ENCODE measurements at places on chromosomes 5 and 9.

- DNase-seq: peak; percentile 41
Observed at GRCh38 chr9:127569886-127570401, 42.1 kb upstream of the STXBP1 start.

- no peak for DNase-seq
Observed at GRCh38 chr9:123495731-123496130, 139.7 kb downstream of the CRB2 start.

DNA sequence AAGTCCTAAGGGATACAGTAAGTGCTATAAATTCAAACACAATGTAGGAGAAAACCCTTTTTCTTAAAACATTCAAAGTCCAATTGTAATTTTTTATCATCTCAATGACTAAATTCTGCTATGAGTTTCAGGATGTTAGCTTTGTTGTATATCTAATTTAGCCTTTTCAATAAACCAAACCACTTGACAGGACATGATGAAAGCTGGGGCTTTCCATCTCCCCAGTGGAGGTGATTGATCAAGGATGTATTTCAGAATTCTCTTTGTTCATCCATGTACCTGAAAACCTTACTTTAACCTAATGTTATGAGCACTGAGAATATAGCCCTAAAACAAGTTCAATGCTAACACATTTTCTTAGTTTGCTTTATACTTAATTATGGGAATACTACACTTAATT, 639.0 kb upstream of the ITGA1 start:
- no peak for DNase-seq

- DNase-seq: no peak
Observed at GRCh38 chr5:159873680-159874079, 42.6 kb upstream of the ADRA1B start.

- DNase-seq: no peak
Observed at GRCh38 chr5:159489779-159490178, 159.5 kb upstream of the IL12B start.

DNA sequence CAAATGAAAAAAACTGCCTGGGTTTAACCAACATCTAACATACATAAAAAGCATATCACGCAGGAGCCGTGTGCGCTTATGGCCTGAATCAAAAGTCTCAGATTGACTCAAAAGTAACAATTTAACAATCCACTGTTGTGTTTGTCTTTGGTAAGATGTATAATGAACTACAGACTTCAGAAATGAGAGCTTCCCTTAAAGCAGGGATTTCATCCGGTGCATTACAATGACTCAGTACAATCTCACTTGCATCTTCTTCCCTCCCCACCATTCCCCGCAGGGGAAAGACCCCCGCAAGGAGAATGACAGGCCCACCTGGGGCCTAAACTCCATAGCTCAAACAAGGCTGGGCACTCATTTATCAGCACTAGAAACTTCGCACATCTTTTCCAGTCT, 1.4 kb downstream of the ZFR start:
- peak; percentile 40 for DNase-seq

DNA sequence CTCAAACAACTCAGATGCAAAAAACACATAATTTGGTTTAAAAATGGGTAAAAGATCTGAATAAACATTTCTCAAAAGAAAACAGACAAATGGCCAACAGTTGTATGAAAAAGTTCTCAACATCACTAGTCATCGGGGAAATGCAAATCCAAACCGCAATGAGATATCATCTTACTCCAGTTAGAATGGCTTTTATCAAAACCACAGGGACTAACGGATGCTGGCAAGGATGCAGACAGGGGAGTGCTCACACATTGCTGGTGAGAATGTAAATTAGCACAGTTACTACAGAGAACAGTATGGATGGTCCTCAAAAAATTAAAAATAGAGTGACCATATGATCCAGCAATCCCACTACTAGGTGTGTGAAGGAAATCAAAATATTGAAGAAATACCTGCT, 589.1 kb upstream of the ADAMTS16 start:
- DNase-seq: no peak

DNA sequence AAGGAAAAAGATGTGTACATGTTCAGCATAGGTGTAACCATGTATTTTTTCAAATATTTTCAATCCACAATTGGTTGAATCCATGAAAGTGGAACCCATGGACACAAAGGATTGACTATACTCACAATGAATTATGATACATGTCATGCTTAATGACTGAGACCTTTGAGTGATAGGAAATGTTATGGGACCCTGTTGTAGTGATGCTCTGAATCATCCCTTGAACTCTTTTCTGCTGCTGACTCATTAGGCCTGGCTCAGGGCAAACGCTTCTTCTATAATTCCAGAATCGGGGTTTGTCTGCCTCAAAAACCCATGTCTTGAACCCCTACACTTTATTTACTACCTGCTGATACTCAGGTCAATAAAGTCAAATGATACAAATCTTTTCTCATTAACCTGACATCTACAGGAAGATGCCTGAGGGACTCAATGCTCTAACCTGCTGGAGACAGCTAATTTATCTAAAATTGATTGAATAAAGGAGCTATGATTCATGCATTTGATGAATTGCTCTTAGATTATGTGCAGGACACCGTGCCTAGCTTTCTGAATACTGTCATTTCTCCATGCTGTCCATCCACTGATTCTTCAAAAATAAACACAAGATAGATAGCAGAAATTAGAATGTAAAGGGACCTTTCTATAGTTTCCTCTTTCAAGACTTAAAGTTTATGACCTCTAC, 260.1 kb downstream of the PRELID2 start:
- DNase-seq: no peak

GRCh38 chr5:58326022-58326421, 133.9 kb downstream of the PLK2 start:
- no peak for DNase-seq

- DNase-seq: no peak
Observed at GRCh38 chr5:5246736-5247135, 106.6 kb downstream of the ADAMTS16 start.

- no peak for DNase-seq
Observed at GRCh38 chr9:133513214-133514100, 11.3 kb downstream of the MYMK start.

- no peak for DNase-seq
Observed at GRCh38 chr5:36422952-36423351, 121.2 kb upstream of the RANBP3L start.

DNA sequence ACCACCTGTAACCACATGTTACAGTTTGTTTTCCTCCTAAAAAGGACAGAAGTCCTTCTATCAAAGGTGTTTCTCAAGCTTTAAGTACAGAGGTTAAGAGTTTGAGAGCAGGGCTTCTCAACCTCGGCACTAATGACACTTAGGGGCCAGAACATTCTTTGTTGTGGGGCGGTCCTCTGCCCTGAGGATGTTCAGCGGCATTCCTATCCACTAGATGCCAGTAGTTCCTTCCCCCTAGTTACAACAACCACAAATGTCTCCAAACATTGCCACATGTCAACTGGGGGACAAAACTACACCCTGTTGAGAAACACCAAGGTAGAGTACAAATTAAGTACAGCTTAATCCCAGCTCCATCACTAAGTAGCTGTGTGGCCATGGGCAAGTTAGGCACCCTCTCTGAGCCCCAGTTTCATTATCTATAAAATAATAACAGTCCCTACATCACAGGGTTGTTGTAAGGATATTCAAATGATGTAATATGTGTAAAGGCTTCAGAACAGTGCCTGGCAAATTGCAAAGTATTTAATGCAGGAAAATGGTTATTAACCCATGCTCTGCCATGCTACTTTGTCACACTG, 44.6 kb downstream of the PIP5K1B start:
- DNase-seq: no peak

DNA sequence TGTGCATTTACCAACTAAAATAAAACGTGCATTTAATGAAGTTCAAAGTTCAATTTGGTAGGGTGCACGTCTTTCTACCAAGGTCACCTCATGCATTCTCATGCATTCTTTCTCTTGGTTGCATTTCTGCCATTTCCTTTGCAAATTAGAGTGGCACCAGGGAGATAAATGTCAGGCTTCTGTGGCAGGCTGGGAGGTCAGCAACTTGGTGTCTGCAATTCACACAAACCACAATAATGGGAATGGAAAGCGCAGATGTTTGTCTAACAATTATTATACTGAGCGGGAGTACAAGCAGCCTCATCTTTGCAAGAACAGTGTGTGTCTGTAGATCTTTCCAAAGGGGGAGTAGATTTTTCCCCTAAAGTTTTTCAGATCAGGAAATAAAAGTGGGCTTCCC, 411.7 kb downstream of the DMRT2 start:
- DNase-seq: no peak

GRCh38 chr9:134879664-134880483, 736 bp upstream of the FCN2 start:
- no peak for DNase-seq

DNA sequence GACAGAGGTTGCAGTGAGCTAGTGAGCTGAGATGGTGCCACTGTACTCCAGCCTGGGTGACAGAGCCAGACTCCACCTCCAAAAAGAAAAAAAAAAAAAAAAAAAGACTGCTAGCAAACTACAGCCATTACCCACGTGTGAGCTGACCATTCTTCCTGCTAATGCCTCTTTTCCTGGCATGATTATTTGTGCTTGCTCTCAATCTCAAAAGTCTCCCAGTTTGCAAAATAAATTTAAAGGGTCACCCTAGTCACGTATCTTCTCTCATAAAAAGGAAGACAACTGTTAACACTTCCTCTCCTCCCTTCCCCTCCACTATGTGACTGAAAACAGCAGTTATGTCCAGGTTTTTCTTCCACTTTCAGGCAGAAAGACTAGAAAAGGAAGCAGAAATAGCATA, 37.2 kb downstream of the TRIM36 start:
- peak; percentile 24 for DNase-seq

DNA sequence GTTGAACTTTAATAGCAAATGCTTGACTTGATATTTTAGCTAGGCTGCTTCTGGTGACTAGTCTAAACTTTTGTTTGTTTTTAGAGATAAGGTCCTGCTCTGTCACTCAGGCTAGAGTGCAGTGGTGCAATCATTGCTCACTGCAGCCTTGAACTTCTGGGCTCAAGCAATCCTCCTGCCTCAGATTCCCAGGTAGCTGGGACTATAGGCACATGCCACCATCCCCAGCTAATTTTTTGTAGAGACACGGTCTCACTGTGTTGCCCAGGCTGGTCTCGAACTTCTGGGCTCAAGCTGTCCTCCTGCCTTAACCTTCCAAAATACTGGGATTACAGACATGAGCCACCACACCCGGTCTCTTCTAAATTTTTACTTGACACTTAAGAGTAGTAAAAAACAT, 20.7 kb downstream of the CDC37L1 start:
- DNase-seq: no peak

- no peak for DNase-seq
Observed at GRCh38 chr5:156147944-156148285, 179.0 kb upstream of the SGCD start.

- DNase-seq: peak; percentile 31
Observed at GRCh38 chr9:21477466-21477865, 4.6 kb downstream of the IFNE start.

- DNase-seq: peak; percentile 43
Observed at GRCh38 chr5:40904205-40904993, 4.9 kb upstream of the C7 start.

DNA sequence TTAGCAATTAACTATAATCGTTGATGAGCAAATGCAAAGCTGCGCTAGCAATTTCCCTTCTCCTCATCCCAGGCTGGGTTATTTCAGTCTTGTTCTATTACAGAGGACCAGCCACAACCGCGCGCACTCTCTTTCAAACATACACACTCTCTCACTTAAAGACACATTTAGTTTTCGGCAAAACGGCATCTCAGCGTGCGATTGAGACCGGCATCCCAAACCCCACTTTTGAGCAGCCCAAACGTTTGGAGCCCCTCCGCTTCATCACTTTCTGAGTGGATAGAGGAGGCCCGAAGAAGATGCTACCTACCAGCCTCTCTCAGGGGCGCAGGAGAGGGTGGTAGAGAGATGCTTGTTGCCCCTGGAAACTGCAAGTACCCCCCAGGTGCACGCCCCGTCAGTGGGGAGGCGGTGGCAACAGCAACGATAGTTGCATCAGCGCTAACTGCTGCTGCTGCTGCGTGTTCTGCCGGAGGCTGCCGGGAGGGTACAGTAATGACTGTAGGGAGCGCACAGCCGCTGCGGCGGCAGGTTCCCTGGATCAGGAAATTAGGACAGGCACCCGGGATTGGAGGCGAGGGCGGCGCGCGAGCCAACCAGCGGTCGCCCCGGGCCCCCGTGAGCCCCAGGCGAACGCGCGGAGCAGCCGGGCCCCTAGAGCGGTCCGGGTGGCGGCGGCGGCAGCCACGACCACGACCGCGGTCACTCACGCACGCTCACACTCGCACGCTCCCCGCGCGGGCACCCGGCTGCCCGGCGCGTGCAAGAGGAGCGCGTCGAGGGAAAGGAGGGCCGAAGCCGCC, 467 bp upstream of the VLDLR start:
- peak; percentile 73 for DNase-seq

DNA sequence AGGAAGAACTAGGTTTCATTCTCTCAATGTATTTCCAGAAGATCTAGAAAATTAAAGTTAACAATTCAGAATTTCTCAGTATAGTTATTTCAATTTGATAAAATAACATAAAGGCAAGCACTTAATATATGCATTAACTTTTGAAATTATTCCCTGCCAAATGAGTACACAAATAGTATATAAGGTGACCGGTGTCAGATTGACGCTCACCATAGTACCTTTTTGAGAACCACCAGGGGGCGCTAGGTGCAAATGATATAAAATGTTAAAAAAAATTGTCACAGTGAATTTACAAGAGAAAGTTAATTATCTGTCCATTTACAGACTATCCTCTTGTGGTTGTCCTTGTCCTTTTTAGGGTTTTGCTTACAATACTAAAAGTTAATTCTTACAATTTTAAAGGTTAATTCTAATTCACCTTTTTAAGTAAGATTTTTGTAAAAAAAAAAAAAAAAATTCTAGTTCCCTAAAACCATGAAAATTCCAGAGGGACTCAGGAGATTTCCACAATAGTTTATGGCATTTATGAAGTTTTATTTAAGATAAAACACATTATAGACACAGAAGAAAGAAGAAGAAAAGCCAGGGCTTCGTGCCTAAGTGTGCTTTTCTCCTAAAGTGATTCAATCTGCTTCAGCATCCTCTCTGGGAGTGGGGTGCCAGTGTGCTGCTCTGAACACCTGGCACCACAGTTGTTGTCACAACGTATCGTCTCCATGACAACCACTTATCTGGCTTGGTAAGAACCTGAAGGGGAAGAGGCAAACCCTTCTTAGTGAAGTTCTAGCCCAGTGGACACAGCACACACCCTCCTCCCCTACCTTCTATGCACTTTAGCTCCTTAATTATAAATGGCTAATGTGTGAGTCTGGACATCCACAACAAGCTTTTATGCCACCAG, 1.7 kb downstream of the ADAMTS16 start:
- DNase-seq: peak; percentile 78

DNA sequence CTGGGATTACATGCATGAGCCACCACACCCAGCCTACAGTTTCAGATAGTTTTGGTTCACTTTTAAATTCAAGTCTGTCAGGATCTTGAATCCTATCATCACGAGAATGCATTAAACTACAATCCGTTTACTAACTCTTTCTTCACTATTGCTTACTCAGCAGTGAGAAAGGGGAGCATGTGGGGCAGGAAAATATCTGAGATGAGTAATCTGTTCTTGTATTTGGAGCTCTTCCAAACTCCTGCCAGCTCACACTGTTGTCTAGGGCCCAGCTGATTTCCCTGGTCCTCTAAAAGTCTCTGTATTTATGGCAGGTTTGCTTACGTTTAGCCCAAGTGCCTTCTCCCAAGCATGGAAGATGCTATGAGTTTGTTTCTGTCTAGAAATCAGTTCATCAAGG, 152.2 kb downstream of the FGF18 start:
- DNase-seq: no peak

GRCh38 chr5:15106530-15107283, 235.1 kb upstream of the ANKH start:
- no peak for DNase-seq

- no peak for DNase-seq
Observed at GRCh38 chr9:126761274-126761673, 43.6 kb upstream of the ZBTB43 start.
